ENCODE measurements at places on chromosomes 2 and 18.

DNA sequence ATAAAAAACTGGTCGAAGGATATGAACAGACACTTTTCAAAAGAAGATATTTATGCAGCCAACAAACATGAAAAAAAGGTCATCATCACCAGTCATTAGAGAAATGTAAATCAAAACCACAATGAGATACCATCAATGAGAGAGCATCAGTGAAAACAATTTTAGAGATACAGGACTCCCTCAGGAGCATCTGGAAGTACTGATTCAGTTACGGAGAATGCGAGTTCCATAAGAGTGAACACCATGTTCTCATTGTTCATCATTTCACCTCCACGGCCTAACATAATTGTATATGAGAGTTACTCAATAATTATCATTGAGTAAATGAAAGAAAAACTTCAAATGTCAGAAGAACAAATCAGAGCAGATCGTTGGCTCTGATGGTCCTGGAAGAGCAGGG, 140.9 kb upstream of the TANK start:
- DNase-seq, result no peak

DNA sequence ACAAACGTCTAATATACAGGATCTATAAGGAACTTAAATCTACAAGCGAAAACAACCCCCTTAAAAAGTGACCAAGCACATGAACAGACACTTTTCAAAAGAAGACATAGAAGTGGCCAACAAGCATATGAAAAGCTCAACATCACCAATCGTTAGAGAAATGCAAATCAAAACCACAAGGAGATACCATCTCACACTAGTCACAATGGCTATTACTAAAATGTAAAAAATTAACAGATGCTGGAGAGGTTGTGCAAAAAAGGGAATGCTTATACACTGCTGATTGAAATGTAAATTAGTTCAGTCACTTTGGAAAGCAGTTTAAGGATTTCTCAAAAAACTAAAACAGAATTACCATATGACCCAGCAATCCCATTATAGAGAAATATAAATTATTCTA, 1148.5 kb upstream of the FAM98A start:
- DNase-seq, result no peak

DNA sequence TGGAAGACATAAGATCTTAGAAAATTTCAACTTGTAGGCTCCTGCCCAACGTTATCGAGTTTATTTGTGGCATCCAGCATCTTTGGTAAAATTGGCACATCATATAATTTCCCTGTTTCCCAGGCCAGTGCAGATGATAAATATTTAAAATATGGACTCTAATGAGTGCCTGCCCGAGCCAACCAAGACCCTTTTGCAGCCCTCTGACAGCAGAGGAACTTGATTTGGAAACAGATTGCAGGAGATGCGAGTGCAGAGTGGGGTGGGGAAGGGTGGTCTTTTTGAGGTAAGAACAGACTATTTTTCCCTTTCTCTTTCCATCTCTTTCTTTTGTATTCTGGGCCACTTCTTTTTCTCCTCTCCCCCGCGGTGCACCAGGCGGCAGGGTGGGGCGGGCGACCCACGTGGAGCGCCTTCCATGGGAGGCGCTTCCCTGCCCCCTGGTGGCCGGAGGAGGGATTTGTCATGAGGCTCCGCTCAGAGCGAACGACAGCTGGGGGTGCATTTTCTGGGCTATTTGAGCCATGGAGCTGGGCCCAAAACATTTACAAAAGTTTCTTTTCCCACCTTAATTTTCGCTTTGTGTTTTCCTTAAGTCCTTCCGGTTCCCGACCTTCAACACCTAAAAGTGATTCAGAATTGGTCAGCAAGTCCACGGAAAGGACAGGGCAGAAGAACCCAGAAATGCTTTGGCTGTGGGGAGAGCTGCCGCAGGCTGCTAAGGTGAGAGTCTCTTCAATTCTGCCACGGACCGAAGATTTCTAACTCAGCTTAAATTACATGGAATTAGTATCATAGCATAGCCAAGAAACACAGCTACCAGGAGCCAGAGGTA, 32.7 kb downstream of the LPIN1 start:
- peak; percentile 83 for DNase-seq

- no peak for DNase-seq
These were observed 333.6 kb downstream of the GPD2 start for GRCh38 chr2:156769802-156770201.
